Adipose tissue (tissue), 3 donors: ENCODE measurements at places on chromosomes 5 and 9. TPM values are rescaled to one million over a fixed set of nuclear protein-coding genes. Genes with fewer than 3 reads are reported as not detected.

SLC6A18 gene
- polyA plus RNA-seq: not detected

CDKN2AIPNL gene
- polyA plus RNA-seq: 22.4 TPM

SLC23A1 gene
- polyA plus RNA-seq: 0.78 TPM

GABRP gene
- 0.15 TPM for polyA plus RNA-seq

MYMK gene
- polyA plus RNA-seq: not detected

PCDHB13 gene
- 1.3 TPM for polyA plus RNA-seq

KCNN2 gene
- polyA plus RNA-seq: 0.18 TPM

SVEP1 gene
- 12.3 TPM for polyA plus RNA-seq

SOHLH1 gene
- not detected for polyA plus RNA-seq

DMRT3 gene
- not detected for polyA plus RNA-seq

DAB2IP gene
- 20.6 TPM for polyA plus RNA-seq

ORM1 gene
- not detected for polyA plus RNA-seq

IL9 gene
- not detected for polyA plus RNA-seq

SLC36A2 gene
- 0.10 TPM for polyA plus RNA-seq

OTP gene
- polyA plus RNA-seq: not detected

LYRM7 gene
- polyA plus RNA-seq: 4.6 TPM

FST gene
- polyA plus RNA-seq: 30.6 TPM

GABRA1 gene
- polyA plus RNA-seq: 0.09 TPM

ELP1 gene
- polyA plus RNA-seq: 15.6 TPM

PCDHGA5 gene
- 0.43 TPM for polyA plus RNA-seq

IFNK gene
- polyA plus RNA-seq: not detected

LRRC19 gene
- not detected for polyA plus RNA-seq

KCNV2 gene
- polyA plus RNA-seq: not detected

PCDHA1 gene
- polyA plus RNA-seq: not detected

SHOC1 gene
- not detected for polyA plus RNA-seq

GPR151 gene
- polyA plus RNA-seq: not detected

KIF20A gene
- 0.18 TPM for polyA plus RNA-seq

NPDC1 gene
- polyA plus RNA-seq: 213 TPM

CDH9 gene
- not detected for polyA plus RNA-seq

IFNA21 gene
- polyA plus RNA-seq: not detected

ZNF879 gene
- polyA plus RNA-seq: 0.90 TPM

PPP3R2 gene
- not detected for polyA plus RNA-seq

SLC4A9 gene
- 0.06 TPM for polyA plus RNA-seq

TEX48 gene
- not detected for polyA plus RNA-seq

C1QTNF3 gene
- 4.4 TPM for polyA plus RNA-seq

SRP19 gene
- polyA plus RNA-seq: 71.6 TPM

FOXD4 gene
- polyA plus RNA-seq: 0.14 TPM

LCN1 gene
- polyA plus RNA-seq: not detected

ACTBL2 gene
- polyA plus RNA-seq: not detected

FAM81B gene
- polyA plus RNA-seq: not detected

TMEM232 gene
- not detected for polyA plus RNA-seq

PCDHB9 gene
- 0.79 TPM for polyA plus RNA-seq

CERCAM gene
- 19.8 TPM for polyA plus RNA-seq

FRMPD1 gene
- 0.13 TPM for polyA plus RNA-seq

UGT3A1 gene
- not detected for polyA plus RNA-seq

CCDC192 gene
- 0.07 TPM for polyA plus RNA-seq

SLC28A3 gene
- 0.22 TPM for polyA plus RNA-seq
